CD4-positive, alpha-beta T cell treated with Interleukin-6 at 100 ng/mL for 8 hours (primary cell): ENCODE measurements at places on chromosomes 3 and 15.

DNA sequence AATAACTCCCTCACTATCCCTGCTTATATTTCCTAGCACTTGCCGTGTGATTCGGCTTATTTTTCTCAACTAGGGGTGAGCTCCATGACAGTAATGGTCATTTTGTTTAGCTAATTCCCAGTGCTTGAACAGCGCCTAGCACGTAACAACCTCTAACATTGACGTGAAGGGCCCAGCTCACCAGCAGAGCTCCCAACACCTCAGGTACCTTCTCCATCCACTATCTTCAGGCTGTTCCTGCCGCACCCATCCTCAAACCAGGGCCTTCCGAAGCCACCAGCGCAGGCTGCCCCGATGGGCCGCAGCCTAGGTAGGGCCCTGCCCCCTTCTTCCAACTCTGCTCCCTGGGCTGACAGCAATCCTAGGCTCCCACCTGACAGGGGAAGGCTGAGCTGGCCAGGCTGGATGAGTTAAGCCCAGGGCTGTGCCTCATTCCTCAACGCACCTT is 751 bp upstream of the RPS17 start:
- no peak for DNase-seq

DNA sequence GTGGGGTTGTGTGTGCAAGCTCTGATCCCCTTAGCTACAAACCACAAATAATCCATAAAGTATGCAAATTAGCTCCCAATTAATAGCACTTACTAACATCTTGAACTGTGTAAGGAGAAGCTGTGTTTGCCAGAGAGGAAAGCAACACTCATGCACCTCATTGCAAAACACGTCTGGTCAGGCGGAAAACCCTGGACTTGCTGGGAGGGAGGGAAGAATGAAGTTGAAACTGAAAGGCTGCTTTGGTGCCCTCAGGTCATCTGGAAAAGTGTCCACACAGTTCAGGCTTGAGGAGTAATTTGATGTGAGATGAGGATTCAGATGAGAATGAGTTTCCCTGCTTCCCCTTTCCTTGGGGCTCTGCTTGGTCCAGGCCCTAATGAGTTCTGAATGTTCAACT is 185.5 kb upstream of the ANKRD28 start:
- no peak for DNase-seq

GRCh38 chr15:71302861-71303410 is 187.7 kb downstream of the THSD4 start:
- DNase-seq, result no peak

- no peak for DNase-seq
Measured at GRCh38 chr3:51715231-51715976, 8.5 kb downstream of the GRM2 start.

GRCh38 chr3:43999728-44000319 is 241.9 kb upstream of the TOPAZ1 start:
- DNase-seq, result no peak

DNA sequence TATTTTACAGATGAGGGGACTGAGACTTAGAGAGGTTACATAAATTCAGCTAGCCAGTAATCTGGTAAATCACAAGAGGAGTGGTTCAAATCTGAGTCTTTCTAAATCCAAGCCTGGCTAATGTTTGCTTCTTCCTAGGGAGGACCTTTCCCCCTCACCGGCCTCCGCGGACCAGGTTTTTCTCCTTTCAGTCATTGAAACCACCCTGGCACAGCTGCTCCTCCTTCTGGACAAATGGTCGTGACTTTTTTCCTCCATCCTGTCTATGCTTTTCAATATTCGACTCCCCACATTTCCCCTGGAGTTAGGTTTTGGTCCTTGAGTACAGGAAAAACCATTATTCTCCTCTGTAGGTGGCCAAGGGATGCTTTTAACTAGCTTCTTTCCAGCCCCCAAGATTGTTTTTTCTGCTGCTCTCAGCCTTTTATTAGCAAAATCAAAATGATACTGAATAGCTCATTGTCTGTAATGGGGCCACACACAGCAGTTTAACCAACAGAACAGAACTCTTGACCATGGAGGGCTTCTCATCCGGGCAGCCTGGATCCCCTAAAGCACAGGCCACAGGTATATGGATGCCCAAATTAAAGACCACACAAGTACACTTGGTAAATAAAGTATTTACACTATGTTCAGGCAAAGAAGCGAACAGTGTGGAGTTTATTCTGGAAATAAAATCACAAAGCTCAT is 85.9 kb upstream of the KLHL25 start:
- no peak for DNase-seq

GRCh38 chr15:44673639-44674038 is 10.2 kb upstream of the SPG11 start:
- no peak for DNase-seq

DNA sequence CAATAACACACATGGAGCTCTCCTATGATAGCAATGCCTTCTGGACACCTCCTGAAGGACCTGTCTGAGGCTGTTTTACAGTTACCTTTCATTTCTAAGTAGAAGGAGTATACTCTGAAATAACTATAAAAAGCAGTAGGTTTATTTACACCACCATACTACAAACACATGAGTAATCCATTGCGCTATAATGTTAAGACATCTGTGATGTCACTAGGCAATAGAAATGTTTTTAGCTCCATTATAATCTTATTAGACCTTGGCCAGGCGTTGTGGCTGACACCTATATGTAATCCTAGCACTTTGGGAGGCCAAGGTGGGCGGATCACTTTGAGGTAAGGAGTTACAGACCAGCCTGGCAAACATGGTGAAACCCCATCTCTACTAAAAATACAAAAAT is 24.7 kb downstream of the PXK start:
- no peak for DNase-seq

DNA sequence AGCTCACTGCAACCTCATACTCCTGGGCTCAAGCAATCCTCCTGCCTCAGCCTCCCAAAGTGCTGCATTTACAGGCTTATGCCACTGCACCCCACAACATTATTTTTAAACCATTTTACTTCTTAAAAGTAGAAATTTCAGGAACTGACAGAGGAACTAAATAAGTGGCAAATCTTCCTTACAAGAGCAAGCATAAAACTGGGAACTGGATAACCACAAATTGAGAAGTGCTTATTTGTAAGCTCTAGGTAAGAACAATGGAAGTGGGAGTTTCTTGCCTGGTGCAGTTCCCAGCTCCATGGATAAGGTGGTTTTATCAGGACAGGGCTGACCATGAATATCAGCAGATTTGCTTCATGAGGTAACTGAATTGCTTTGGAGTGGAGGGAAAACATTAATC is 655.2 kb downstream of the DIPK2A start:
- no peak for DNase-seq

DNA sequence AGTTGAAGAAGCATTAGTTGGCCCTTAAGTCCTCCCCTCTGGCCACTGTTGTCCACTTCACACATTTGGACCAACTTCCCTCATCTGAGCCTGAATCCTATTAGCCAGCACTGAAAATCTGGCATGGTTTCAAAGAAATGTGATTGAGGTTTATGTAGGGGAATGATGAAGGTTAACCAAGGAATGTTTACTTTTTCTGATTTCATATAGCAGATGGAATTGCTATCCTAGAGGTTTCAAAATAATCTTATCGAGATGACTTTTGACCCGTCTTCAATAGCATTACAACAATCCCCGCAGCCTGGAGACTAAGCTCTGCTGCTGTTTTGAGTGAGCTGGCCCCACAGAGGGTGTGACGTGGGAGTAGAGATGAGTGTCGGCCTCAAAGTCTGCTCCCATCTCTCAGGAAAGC is 200.8 kb upstream of the IL12A start:
- DNase-seq, result no peak

- DNase-seq, result no peak
Measured at GRCh38 chr15:31953478-31953877, 76.8 kb upstream of the CHRNA7 start.

GRCh38 chr3:121913305-121913990 is 19.2 kb downstream of the SLC15A2 start:
- DNase-seq, result no peak

DNA sequence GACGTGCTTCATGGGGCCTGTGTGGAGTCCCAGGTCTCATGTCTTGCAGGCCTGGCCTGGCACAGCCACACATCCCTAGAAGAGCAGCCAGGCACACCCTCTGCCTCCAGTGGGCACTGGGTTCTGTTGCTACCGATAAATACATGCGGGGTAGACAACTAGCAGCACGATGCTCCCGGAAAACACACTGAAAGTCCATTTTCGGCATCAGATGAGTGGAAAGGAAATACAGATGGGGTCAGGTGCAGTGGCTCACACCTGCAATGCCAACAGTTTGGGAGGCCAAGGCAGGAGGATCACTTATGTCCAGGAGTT is 165.1 kb downstream of the NSMCE3 start:
- DNase-seq, result no peak

DNA sequence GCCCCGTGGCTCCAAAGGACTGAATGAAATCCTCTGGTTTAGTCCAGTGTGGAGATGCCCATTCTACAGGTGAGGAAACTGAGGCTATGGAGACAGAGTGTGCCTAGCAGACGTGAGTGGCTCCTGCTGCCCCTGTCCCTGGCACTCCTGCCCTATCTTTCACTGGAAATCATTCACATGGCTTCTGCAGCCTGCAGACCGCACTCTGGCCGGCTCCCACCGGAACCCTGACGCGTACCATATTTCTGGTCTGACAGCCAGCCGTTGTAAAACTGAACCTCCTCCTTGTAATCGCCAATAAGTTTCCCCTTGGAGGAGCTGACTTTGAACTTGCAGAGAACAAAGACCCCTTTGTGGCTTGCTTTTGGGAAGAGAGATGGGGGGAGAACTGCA is 136.5 kb downstream of the CHSY1 start:
- DNase-seq, result no peak

DNA sequence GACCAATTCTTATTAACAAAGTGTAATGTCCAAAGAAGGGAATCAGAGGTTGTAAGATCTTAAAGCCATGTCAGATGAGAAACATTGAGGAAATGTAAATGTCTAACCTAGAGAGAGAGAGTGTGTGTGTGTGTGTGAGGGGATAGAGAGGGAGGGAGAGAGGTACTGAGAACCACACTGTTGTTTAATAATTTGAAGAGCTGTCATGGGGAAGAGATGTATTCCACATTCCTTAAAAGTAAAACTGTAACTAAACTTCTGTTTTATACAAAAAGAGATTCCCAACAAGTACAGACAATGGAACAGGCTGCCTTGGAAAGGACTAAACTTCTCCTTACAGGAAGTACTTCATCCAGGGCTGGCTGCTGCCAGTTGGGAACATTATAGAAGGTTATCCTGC is 68.9 kb upstream of the BOC start:
- DNase-seq, result no peak

- no peak for DNase-seq
Measured at GRCh38 chr3:140234256-140234655, 299.3 kb downstream of the CLSTN2 start.

DNA sequence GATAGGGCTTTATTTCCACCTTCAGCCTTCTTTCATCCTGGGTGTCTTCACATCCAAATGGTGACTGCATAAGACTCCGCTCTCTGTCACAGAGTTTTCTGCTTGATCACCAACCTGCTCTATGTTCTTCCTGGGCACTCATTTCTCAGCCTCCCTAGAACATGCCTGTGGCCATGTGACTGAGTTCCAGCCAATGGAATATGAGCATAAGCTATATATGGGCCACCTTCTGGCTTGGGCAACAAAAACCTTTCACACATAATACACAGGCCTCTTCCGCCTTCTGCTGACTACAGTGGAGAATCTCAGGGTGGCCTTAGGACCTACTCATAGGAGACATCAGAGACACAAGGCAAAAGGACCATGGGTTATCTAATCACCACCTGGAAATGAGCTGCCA is 51.2 kb upstream of the MED12L start:
- DNase-seq, result no peak

GRCh38 chr3:82384181-82384580 is 622.7 kb upstream of the GBE1 start:
- DNase-seq, result no peak

- no peak for DNase-seq
Measured at GRCh38 chr15:101372960-101373525, 78.0 kb upstream of the SNRPA1 start.

- DNase-seq, result no peak
Measured at GRCh38 chr3:179063945-179064560, 7.6 kb downstream of the ZMAT3 start.

DNA sequence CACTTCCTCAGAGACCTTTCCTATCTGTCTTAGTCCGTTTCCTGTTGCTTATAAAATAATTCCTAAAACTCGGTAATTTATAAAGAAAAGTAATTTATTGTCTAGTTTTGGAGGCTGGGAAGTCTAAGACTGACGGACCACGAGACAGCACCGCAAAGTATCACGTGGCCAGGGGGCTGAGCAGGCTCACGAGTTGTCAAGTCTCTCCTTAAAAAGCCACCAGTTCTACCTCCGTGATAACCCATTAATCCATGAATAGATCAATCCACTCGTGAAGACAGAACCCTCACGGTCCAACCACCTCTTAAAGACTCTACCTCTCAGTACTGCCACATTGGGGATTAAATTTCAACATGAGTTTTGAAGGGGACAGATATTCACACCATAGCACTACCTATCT is 821 bp downstream of the LINS1 start:
- DNase-seq, result peak; percentile 17

DNA sequence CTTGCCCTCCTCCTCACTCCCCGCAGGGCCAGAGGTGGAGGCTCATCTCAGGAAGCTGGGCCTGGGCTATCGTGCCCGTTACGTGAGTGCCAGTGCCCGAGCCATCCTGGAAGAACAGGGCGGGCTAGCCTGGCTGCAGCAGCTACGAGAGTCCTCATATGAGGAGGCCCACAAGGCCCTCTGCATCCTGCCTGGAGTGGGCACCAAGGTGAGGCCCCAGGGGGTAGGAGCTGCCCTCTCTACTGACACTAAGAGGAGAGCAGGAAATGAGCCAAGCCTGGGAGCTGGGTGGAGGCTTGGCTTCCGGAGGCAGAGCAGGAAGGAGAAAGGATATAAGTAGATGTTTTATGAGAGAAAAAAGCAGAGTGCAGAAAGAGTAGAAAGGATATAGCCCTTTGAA is 4.9 kb downstream of the OGG1 start:
- DNase-seq, result no peak

DNA sequence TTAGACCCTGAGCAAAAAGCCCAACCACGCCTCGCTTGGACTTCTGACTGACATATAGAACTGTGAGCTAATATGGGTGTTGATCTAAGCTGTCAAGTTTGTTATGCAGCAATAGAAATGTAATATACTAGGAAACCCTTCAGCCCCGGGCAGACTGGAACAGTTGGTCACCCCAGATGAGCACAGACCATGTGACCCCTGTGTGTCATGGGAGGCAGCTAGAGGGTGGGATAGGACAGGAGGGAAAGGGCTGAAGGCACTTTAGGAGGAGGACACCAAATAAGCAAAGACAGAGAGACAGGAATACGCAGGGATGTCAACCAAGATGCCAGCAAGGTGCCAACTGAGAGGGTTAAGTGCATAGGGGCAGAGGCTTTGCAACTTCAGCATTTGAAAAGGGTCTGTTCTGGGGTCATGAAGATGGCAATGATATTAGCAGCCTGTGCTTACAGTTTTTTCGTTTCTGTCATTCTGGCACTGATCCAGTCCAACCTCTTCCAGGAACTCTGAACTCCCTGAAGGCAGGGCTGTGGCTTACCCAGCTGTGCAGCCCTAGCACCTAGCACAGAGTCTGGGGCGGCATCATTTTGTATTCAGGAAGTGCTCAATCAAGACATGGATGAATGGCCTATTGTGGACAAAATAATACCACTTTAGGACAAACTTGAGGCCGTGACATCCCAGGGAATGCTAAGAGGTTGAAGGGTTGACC is 51.4 kb downstream of the HES1 start:
- DNase-seq, result no peak

GRCh38 chr3:4888913-4889846 is 90.1 kb upstream of the BHLHE40 start:
- peak; percentile 45 for DNase-seq

- no peak for DNase-seq
Measured at GRCh38 chr3:59677747-59678702, 628.2 kb upstream of the CFAP20DC start.

GRCh38 chr3:120608506-120608905 is 12.4 kb downstream of the NDUFB4 start:
- no peak for DNase-seq
